Myocyte (in vitro differentiated cells): ENCODE measurements at places on chromosomes 1 and 21. TPM values are rescaled to one million over a fixed set of nuclear protein-coding genes. Genes with fewer than 3 reads are reported as not detected.
A peak's percentile ranks its signal among the peaks of the same experiment; 100 is the strongest.

The CFAP74 gene
- not detected in 2 replicates for total RNA-seq

The ADSS2 gene
- total RNA-seq = 16.6 and 22.7 TPM in 2 replicates

The VTCN1 gene
- not detected in 2 replicates for total RNA-seq

The KRTAP13-2 gene
- total RNA-seq = not detected in 2 replicates

GRCh38 chr1:12088607-12089006, 25.5 kb downstream of the TNFRSF8 start:
- peak; percentile 26 for DNase-seq

DNA sequence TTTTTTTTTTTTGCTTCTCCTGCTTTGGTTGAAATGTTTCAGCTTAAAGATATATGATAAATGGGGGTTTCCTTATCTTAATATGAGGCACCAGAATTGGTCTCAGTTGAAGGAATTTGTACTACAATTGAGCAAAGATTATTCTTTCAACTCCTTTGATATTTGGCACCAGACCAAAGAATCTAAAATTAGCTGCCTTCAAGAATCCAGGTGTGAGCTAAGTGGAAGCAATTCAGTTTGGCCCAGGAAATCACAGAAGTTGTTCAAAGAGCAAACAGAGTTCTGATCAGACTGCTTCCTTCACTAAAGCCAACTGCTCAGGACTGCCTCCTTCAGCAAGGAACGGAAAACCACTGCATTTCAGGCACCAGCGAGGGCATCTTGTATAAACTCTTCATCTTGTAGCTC, 68.3 kb upstream of the BCAR3 start:
- DNase-seq = no peak

DNA sequence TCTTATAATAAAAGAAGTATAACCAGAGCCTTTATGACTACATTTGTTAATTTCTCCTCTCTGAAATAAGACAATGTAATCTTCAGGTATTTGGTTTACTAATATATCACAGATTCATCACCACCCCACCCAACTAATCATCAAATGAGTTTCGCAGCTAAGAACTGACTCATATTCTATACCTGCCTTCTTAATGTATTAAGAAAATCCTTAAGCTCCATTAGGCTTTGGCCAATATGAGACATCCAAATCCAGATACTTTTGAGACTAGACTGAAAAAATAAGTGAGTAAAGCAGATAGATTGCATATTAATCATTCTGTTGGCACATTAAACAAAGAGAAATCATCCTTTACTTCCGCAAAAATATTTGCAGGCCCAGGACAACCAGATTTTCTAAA, 18.7 kb upstream of the FMO2 start:
- no peak for DNase-seq

GRCh38 chr1:202107321-202107761, 15.4 kb upstream of the GPR37L1 start:
- peak; percentile 70 for DNase-seq

DNA sequence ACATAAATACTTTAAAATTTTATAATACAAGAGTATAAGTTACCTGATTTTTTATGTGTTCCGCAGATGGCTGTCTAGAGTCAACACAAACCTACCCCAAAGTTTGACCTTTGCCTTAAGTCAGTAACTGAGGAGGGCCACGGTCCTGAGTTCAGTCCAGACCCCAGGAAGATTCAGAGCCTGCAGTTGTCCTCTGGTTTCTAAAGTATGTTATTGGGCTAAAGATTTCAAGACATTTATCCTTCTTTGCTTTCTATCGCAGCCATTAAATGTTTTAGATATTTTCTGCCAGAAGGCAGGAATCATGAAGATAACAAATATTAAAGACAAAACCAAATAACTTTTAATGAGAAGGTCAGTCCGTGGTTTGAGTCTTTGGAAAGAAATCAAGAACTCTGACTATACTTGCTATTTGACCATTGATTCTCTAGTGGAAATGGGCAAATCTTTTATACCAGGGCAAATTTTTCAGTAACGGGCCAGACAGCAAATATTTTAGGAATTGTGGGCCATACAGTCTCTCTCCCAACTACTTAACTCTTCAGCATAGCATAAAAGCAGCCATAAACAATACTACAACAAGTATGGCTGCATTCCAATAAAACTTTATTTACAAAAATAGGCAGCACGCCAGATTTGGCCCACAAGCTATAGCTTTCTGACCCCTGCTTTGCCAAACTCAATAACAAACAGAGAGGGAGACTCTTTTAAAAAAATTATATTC, 38.0 kb upstream of the HAO2 start:
- DNase-seq = no peak
